ENCODE measurements at places on chromosomes 11 and 22.

GRCh38 chr11:83222499-83222898 lies 29.0 kb downstream of the ANKRD42 start:
- DNase-seq, result no peak

- no peak for DNase-seq
Measured at GRCh38 chr22:40183029-40183581, 5.4 kb downstream of the TNRC6B start.

DNA sequence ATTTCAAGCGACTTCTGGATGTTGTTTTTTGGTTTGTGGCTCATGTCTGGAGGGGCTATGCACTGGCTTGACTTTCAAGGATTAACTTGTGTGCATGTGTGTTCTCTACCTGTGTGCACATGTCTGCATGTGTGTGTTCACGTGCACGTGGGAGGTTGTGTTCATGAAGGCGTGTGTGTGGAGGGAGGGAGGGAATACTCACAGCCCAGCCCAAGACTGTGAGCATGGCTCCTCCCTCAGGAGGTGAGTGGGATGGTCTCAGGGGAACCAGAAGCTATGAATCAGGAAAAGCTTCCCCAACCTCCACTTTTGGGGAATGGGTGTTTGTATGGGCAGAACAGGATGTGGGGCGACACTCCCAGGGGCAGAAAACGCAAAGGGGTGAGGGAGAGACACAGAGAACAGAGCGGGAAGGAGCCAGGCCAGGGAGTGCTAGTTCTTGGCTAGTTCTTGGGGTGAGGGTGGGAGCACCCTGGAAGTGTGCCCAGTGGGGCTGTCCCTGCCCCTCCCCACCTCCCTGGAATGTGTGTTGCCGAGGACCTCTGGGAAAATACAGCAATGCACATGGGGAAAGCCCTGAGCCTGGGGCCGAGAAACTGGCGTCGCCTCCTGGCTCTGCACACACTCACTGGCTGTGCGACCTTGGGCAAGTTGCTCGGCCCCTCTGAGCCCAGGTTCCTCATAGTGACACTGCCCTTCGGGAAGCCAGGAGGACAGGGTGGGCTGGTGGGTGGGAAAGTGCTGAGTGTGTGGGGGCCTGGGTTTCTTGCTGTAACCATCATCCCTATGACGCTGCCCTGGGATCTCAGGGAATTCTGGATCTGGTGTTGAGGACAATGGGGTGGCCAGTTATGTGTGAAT lies 16.9 kb upstream of the ALX4 start:
- no peak for DNase-seq

DNA sequence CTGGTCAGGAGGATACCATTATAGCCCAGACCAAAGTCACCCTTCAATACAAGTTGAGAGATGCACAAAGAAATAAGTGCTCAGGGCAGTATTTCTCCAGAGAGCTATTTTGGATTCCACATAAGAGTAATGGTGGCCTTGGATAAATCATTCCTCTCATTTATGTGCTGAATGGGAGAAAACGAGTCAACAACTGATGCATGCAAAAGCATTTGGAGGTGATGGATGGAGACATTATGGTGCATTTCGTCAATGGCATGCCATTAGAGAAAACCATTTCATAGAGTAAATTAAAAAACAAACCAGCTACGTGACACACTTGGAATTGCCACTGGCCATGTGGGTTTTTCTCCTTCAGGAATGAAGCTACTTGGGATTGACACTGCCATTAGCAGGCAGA lies 81.2 kb downstream of the ARL14EP start:
- DNase-seq, result no peak

DNA sequence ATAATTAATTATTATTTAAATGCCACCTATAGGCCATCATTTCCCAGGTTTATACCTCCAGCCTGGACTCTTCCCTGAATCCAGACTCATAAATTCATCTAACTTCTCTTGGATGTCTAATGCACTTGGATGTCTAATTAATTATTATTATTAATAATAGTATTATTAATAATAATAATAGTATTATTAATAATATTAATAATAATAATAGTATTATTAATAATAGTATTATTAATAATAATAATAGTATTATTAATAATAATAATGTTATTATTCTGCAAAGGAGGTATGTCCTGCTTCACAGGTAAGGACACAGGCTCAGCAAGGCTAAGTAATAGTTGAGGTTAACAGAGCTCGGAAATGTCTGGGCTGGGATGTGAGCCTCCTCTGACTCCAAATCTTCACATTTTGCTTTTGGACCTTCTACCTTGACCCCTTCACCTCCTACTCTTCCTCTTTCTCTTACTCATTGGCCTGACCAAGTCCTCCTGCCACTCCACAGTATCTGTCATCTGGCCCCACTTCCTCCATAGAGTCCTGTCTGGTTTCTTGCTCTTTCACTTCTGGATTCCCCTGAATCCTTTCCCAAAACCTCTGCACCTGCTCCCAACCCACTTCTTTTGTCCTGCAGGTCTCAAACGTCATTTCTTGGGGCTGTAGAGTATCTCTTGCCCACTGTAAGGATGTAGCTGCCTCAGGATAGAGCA lies 8.0 kb downstream of the RIBC2 start:
- no peak for DNase-seq

DNA sequence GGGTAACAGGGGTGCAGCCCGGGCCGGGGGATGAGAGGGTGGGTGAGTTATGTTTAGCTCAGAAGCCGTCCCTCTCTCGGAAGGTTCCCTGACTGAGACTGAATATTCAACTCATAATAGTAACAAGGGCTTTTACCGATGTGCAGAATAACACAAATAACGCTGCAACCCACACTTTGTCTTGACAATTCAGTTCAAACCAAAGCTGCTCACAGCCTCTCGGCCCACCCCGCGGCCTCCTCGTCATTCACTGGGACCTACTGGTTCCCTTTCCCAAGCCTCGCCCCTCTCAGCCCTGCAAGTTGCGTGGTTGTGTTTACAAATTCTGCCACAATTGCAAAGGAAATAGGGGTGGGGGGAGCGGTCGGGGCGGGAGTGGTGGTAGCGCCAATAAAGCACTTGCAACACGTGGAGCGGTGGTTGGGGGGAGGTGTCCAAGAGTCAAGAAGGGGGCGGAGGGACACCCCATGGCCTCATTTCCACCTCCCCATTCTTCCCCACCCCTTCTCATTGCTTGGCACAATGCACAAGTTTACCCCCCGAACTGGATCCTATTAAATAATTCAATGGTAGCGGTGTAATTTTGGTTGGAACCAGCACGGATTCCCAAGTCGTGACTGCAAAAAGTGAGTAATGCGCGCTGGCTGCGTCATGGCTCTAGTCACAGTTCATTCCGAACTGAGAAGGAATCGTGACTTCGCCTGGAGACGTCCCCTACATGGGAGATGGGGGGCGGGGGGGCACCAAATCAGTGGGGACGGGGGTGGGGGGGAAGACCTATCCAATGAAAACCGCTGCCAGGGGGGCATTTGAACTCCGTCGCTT lies 102.0 kb upstream of the HSD17B12 start:
- DNase-seq, result no peak

- DNase-seq, result no peak
Measured at GRCh38 chr11:119706029-119706428, 23.0 kb downstream of the NECTIN1 start.

GRCh38 chr11:65487467-65488272 lies 11.2 kb upstream of the MALAT1 start:
- no peak for DNase-seq

- DNase-seq, result no peak
Measured at GRCh38 chr22:49124608-49125007, 703.1 kb downstream of the BRD1 start.

GRCh38 chr11:20610825-20611224 lies 11.4 kb downstream of the SLC6A5 start:
- no peak for DNase-seq

DNA sequence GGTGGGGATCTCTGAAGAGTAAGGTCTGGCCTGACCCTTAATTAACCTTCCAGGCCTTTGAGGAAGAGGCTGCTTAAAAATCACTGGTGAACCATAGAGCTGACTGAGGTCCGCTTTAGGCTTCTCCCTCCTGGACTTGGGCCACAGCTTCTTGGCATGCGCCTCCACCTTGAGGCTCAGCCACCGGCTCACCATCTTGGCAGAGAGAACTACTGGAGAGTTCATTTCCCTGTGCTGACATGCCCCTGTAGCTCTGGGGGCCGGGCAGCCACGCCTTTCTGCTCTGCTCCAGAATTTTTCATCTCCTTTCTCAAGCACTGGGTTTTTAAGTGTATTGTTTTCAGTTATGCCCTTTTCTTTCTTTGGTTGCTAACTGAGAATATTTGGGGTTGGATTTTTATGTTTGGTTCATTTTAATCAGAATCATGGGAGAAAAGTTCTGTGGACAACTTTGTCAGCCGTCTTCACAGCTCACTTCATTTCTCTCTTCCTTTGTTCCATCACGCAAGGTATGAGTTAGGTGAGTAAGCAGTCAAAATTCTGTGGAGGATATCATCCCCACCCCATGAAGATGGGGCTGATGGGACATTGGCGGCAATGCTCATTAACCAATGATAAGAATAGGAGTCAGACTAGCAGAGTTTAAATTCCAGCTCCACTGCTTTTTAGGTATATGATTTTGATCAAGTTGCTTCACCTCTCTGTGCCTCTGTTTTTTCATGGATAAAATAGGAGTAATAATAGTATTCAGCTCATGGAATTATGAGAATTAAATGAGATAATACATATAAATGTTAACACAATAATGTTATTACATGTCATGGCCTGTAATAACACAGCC lies 103.9 kb downstream of the DBX1 start:
- no peak for DNase-seq

DNA sequence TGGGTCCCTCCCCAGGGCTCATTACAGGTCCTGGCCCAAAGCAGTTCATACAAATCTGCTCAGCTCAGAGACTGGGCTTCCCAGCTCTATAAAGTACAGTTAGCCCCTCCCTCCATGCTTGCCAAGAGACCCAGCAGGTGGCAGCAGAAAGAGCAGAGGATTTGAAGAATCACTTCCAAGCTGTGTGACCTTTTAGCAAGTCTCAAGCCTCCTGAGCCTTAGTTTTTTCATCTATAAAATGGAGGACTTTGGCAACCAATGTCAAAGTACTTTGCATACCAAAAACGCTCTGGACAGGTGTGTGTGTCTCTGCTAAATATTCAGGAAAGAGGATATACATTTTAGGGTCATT lies 26.6 kb downstream of the RELT start:
- DNase-seq, result no peak

- DNase-seq, result no peak
Measured at GRCh38 chr11:115607621-115608221, 103.5 kb upstream of the CADM1 start.

GRCh38 chr11:113202431-113202830 lies 112.0 kb upstream of the TTC12 start:
- DNase-seq, result no peak

- no peak for DNase-seq
Measured at GRCh38 chr11:101786916-101787315, 127.9 kb upstream of the CEP126 start.

DNA sequence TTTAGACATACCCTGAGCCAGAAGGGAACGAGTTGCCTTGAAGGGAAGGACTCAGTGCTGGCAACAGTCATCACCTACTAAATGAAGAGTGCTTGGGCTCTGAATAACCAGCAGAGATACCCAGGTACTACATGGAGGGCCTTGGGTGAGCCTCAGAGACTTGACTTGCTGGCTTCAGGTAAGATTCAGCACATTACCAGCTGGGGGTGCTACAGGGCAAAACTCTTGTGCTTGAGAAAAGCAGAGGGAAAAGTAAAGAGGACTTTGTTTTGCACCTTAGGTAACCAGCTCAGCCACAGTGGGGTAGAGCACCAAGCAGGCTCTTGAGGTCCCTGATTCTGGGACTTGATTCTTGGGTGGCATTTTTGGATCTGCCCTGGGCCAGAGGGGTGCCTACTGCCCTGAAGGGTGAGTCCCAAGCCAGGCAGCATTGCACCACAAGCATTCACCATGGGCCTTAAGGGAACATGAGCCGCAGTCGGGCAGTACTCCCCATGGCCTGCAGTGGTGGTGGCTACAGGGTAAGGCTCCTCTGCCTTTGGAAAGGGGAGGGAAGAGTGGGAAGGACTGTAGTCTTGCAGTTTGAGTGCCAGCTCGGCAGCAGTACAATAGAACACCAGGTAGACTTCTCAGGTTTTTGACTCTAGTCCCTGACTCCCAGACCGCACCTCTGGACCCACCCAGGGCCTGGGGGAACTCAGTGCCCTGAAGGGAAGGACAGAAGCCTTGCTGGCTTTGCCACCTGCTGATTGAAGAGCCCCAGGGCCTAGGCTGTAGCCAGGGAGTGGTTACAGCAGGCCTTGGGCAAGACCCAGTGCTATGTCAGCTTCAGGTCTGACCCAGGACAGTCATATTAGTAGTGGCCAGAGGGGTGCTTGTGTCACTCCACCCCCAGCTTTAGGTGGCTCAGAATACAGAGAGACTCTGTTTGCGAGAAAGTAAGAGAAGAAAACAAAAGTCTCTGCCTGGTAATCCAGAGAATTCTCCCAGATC lies 22.7 kb upstream of the PLEKHA7 start:
- DNase-seq, result no peak

- DNase-seq, result no peak
Measured at GRCh38 chr22:37701141-37701786, 4.4 kb downstream of the TRIOBP start.

GRCh38 chr22:43852573-43853327 lies 9.6 kb downstream of the SULT4A1 start:
- no peak for DNase-seq
